H1 (cell line): ENCODE measurements at places on chromosomes 4 and X. TPM values are rescaled to one million over a fixed set of nuclear protein-coding genes. Genes with fewer than 3 reads are reported as not detected.

Gene SAGE1
- not detected in 2 replicates for total RNA-seq

Gene CXCL3
- total RNA-seq, result 5.2 TPM in 2 replicates

Gene C4orf36
- 1.5 TPM in 2 replicates for total RNA-seq

Gene HSFX4
- total RNA-seq, result not detected in 2 replicates

Gene CABS1
- not detected in 2 replicates for total RNA-seq

Gene EDNRA
- 3.3 TPM in 2 replicates for total RNA-seq

Gene TEX13D
- total RNA-seq, result 0.07 TPM in 1 of 2 replicates, not detected in the other

Gene COL25A1
- total RNA-seq, result 4.5 and 8.3 TPM in 2 replicates

Gene UGT2B7
- total RNA-seq, result not detected in 2 replicates

Gene AADAT
- total RNA-seq, result 7.7 and 9.2 TPM in 2 replicates

Gene RNF212
- total RNA-seq, result 3.4 and 3.9 TPM in 2 replicates

Gene SAP30
- total RNA-seq, result 17.9 and 21.1 TPM in 2 replicates

Gene P2RY4
- not detected in 2 replicates for total RNA-seq

Gene PNCK
- total RNA-seq, result 4.3 and 6.2 TPM in 2 replicates

Gene NXF2B
- not detected in 2 replicates for total RNA-seq

Gene GPR173
- 5.8 and 7.0 TPM in 2 replicates for total RNA-seq

Gene HEPH
- 41.4 and 46.2 TPM in 2 replicates for total RNA-seq

Gene PNMA6F
- total RNA-seq, result 0.15 and 0.22 TPM in 2 replicates

Gene TCP11X1
- total RNA-seq, result not detected in 2 replicates

Gene GPC3
- total RNA-seq, result 70.7 and 71.9 TPM in 2 replicates

Gene ZDHHC9
- total RNA-seq, result 28.3 and 29.7 TPM in 2 replicates

Gene CT45A3
- not detected in 2 replicates for total RNA-seq

Gene MAGEB17
- total RNA-seq, result 1.1 TPM in 1 of 2 replicates, not detected in the other

Gene TREX2
- total RNA-seq, result 0.69 and 0.71 TPM in 2 replicates

Gene DCAF4L1
- 0.15 and 0.17 TPM in 2 replicates for total RNA-seq

Gene ARHGEF38
- not detected in 2 replicates for total RNA-seq
